ENCODE measurements at places on chromosomes 4 and X.
A peak's percentile ranks its signal among the peaks of the same experiment; 100 is the strongest.

GRCh38 chrX:131289527-131289926 lies 421 bp upstream of the IGSF1 start:
- DNase-seq: no peak

- DNase-seq: no peak
These were observed 36.2 kb downstream of the KDM5C start for GRCh38 chrX:53188763-53189162.

DNA sequence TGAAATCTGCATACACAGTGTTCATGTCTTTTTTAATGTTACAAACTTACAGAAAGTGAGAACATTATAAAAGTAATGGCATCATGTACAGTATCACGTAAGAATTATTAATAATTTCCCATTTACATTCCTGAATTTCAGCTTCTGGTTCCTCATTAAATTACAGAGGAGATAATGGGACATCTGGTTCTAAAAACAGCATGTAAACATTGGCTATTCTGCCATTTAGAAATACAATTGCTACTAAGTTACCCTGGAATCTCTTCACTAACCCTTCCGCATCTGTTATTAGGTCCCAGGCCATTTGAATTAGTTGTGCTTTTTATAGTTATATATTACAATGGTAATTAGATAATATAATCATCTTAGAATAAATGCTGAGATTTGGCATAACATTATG lies 505.1 kb downstream of the FSTL5 start:
- no peak for DNase-seq

DNA sequence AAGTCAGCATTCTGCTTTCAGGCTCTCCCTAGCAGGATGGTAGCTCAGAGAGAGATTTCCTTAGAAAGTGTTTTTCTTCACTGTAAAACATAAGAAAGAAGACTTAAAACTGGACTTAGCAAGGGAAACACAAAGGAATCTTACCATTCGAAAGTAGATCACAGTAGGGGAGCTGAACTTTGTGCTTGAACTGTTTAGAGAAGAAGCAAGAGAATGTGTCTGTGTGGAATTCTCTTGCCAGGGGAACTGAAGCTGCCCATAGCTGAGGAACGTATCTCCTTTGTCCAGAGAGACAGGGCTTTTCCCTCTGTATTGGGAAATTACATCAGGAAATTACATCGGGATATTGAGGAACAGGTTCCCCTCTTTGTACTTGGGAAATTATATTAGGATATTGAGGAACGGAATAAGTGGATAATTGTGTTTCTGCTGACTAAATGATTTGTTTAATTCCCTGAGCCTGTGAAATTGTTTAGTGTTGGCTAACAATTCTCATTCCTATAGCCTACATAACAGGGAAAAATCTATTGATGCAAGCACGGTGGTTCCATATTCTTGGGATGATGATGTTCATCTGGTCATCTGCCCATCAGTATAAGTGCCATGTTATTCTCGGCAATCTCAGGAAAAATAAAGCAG lies 21.2 kb downstream of the SRD5A3 start:
- DNase-seq: no peak

- DNase-seq: no peak
These were observed 272.4 kb upstream of the SMIM31 start for GRCh38 chr4:164481306-164482091.

GRCh38 chrX:41108007-41108406 lies 22.8 kb downstream of the USP9X start:
- DNase-seq: no peak

- DNase-seq: peak; percentile 66
These were observed 28.4 kb downstream of the GUCY1B1 start for GRCh38 chr4:155787113-155787710.

DNA sequence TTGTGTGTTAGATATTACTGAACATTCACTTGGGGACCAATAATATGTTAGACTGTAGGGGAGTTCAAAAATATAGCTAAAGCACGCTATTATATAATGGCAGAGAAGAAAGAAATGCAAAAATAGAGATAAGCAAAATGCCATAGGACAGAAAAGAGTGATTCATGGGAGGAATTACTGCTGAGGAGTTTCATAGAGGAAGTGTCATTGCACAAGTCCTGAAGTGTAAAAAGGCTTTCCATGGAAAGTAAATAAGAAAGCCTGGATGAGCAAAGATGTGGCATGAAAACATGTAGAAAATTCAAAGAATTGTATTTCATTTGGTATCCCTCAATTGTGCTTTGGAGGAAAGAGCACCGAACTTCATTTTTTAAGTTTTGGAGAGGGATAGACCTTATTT lies 14.5 kb downstream of the HMGB2 start:
- no peak for DNase-seq

GRCh38 chr4:116055857-116056827 lies 942.7 kb upstream of the NDST4 start:
- peak; percentile 37 for DNase-seq

- DNase-seq: no peak
These were observed 120.5 kb upstream of the C1GALT1C1 start for GRCh38 chrX:120750381-120750780.

GRCh38 chr4:138034871-138035270 lies 207.3 kb downstream of the SLC7A11 start:
- peak; percentile 3 for DNase-seq

DNA sequence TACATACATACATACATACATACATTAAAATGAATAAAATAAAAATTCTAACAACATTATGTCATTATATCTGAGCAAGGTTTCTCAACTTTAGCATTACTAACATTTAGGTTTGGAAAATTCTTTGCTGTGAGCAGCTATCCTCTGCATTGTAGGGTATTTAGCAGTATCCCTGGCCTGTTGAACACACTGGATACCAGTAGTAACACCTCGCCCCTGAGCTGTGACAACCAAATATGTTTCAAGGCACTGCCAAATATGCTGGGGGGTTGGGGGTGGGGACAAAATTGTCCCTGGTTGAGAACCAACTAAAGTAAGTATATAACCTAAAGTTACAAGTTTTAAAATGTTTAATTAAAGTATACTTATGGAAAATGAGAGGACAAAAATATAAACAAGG lies 860.9 kb upstream of the FTHL17 start:
- DNase-seq: no peak

DNA sequence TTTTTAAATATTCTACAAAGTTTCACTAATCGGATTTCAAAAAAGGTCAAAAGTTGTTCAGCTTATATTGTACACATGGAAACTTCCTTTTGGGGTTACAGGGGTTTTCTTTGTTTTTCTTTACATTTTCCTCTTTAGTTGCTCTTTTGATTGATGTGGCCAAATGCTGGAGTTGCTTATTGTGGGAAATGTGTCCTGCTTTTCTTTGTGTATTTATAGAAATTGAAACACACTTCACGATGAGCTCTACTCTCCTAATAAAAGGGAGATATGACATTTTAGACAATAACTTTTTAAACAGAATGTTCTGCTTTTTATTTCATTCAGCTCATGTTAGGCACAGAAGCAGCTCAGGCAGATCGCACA lies 50.7 kb upstream of the SPRY1 start:
- DNase-seq: no peak

DNA sequence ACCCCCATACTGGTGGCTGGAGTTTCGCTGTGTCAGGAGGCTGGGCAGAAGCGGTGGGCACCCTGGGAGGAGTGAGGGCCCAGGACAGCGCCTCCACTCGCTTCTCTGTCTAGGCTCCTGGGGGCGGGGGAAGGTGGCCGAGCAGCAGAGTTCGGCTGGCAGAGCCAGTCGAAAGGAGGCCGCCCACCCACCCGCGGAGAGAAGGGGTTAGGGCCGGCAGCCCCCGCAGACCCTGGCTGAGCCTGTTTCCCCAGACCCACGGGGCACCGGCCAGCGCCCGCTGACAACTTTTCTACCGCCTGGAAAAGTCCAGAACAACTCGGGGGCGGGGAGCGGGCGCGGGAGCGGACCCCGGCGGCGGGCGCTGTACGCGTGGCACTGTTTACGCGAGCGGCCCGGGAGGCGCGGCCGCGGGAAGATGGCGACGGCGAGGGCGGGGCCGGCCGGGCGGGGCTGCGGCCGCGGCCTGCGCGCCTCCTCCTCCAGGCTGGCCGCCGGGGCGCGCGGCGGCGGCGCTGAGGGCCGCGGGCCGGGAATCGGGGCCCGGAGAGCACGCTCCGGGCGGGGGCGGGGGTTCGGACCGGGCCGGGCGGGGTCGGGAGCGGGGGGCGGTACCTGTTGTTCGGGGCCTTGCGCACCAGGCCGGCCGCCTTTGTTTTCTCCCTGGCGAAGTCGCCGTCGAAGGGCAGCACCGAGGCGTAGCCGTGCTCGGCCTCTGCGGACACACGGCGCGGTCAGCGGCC lies 628 bp downstream of the MXD4 start:
- DNase-seq: peak; percentile 65

DNA sequence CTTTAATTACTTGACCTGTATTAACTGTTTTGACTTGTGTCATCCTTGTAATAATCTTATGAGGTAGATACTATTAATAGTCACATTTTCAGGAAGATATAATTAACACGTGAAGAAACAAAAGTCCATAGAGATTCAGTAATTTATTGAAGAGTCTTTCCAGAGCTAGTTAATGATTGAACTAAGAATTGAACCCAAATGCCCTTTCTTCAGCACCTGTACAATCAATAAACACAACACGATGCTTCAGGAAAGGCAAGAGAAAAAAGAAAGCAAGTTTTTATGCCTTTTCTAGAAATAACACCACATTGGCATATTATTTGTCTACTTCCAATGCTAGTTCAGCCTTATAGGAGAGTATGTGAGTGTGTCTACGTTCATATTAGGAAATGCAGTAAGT lies 399.6 kb downstream of the NAF1 start:
- DNase-seq: no peak

- no peak for DNase-seq
These were observed 131.2 kb upstream of the KIT start for GRCh38 chr4:54526560-54526959.

DNA sequence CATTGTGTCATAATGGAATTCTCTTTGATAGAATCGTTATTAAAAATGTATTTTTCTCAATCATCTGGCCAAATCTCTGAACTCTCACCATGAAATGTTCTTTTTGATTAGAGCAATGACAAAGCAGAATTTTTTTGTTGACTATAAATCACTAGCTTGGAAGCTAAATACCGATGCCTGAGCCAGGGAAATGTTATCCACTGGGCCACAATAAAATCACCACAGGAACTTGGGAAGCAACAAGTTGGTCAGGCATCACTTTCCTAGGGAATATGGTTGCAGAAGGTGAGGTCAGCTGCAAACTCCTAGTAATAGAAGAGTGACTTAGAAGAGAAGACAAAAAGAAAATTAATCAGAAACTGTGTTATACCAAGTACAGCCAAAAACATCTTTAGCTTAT lies 60.6 kb upstream of the CFAP47 start:
- no peak for DNase-seq

- no peak for DNase-seq
These were observed 1.9 kb upstream of the MTTP start for GRCh38 chr4:99572527-99573240.

GRCh38 chr4:37935026-37935425 lies 25.2 kb upstream of the PTTG2 start:
- no peak for DNase-seq

DNA sequence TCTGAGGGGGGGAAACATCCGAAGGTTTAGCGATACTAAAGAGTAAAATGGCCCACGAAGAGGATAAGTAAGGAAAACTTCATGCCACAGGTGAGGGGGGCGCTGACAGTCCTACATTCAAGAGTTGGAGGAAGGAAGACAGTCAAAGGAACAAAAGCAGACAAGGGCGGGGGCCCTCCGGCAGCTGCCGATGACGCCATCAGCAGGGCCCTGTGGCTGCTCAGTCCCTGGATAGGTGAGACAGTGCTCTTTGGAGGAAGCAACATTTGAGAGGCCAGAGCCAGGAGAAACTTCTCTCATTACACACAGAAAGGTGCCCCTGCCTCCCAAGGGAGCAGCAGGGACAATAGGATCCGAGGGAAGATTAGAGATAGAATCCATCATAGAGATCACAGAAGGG lies 41.5 kb downstream of the RAB40AL start:
- no peak for DNase-seq

DNA sequence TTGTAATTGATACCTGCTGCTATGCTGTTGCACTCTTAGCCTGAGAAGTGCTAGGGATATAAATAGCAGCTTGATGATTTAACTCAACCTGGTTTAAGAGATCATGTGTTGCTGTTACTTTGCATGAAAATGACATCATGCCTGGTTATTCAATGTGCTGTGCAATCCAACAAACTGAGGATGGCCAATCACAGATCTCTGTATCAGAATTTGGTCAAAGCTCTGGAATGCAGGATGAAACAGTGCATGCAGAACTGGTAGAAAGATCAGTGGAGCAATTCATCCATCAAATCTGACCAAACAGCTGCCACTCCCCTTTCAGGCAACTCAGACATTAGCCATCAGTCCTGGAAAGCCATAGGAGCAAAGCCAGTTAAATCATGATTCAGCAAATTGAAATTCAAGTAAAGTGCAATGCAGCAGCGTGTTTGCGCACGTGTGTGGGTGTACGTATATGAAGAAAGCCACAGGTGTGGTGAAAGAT lies 160.3 kb upstream of the RASGEF1B start:
- peak; percentile 65 for DNase-seq

DNA sequence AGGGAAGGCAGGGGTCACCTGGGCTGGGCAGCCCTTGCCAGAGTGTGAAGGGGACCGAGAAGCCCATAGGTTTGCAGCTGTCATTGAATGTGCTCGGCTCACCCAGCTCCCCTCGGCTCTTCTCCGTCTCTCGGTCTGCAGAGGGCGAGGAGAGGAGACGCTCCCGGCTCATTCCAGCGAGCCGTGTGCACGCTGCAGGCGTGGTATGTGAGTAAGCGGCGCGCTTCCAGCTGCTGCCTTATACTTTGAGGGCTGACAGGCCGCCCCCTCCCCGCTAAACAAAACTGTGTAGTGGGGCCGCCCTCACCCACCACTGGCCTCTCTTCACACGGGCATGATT lies 23.0 kb upstream of the BCORL1 start:
- no peak for DNase-seq

DNA sequence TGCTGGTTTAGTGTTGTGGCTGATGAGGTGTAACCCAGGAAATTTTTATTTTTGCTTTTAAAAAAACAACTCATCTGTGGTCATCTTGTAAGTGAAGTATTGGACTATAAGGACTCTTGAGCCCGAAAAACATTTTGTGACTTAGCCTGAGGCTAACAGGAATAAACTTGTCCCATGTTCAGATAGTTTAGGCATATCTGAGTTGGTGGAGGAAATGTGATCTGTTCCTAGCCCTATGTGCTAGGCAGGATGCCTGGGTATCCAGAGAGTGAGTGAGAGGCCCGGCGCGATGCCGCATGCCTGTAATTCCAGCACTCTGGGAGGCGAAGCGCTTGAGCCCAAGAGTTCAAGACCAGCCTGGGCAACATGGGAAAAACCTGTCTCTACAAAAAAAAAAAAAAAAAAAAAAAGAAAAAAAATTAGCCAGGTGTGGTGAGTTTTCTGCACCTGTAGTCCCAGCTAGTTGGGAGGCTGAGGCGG lies 3.7 kb downstream of the SMS start:
- no peak for DNase-seq

- DNase-seq: no peak
These were observed 44.9 kb downstream of the ENPEP start for GRCh38 chr4:110520886-110521285.

GRCh38 chrX:153410373-153410772 lies 899 bp upstream of the ZFP92 start:
- no peak for DNase-seq

GRCh38 chr4:176675810-176676209 lies 116.9 kb downstream of the VEGFC start:
- DNase-seq: no peak
